ENCODE measurements at places on chromosomes 3 and 15. TPM values are rescaled to one million over a fixed set of nuclear protein-coding genes. Genes with fewer than 3 reads are reported as not detected.

DNA sequence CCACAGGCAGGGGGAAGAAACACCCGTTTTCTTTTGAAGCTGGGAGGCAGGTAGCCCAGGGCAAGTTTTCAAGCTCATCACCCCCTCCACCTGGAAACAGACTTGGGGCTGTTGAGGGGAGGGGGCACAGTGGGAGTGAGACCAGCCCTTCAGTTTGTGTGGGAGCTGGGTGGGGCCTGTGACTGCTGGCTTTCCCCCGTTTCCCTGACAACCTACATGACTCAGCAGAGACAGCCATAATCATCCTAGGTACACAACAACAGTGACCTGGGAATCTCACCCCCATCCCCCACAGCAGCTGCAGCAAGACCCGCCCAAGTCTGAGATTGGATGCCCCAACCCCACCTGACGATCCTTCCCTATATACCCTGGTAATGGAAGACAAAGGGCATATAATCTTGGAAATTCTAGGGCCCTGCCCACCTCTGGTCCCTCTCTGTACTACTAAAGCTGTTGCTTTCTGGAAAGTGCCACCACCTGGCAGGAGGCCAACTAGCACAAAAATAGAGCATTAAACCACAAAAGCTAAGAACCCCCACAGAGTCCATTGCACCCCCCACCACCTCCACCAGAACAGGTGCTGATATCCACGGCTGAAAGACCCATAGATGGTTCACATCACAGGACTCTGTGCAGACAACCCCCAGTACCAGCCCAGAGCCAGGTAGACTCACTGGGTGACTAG, 422.2 kb upstream of the SGO1 start:
- no peak for DNase-seq

- DNase-seq: no peak
Measured at GRCh38 chr3:194675081-194675640, 3.2 kb upstream of the LSG1 start.

DNA sequence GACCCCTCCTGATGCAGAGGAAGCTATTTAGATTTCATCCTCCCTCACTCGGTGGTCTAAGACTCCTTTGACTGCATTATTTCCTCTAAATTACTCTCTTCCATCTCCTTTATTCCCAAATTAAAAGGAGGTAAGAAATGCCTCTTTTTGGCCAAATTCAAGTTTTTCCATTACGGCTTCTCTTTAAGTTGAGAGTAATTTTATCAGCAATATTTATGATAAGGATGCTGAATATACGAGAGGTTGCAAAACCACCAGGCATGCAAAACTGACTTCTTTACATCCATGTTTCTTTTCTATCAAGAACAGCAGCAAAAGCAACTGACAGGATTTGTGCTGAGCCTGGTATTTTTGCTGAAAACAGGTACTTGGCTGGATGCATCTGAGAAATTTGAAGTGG, 262.0 kb upstream of the RARB start:
- no peak for DNase-seq

DNA sequence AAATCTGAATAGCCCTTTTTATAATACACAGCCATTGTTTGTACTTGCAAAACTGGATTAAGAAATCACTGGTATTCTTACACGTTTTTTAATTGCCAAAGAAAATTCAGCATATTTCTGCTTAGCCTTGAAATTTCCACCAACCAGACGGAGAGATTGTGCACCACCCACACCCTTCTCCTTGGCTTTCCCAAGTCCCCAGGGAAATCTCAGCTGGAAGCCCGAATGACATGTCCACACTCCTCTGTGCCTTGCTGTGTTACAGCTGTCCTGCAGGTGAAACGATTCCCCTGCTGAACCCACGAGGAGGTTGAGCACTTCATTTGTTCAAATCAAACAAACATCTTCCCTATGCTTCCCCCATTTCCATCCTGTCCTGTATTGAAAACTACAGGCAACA, 49.6 kb upstream of the PPARG start:
- DNase-seq: no peak

Gene SH3GL3
- not detected for total RNA-seq

Gene TTC21A
- 1.7 TPM for total RNA-seq

Gene FGF12
- total RNA-seq: 0.16 TPM

DNA sequence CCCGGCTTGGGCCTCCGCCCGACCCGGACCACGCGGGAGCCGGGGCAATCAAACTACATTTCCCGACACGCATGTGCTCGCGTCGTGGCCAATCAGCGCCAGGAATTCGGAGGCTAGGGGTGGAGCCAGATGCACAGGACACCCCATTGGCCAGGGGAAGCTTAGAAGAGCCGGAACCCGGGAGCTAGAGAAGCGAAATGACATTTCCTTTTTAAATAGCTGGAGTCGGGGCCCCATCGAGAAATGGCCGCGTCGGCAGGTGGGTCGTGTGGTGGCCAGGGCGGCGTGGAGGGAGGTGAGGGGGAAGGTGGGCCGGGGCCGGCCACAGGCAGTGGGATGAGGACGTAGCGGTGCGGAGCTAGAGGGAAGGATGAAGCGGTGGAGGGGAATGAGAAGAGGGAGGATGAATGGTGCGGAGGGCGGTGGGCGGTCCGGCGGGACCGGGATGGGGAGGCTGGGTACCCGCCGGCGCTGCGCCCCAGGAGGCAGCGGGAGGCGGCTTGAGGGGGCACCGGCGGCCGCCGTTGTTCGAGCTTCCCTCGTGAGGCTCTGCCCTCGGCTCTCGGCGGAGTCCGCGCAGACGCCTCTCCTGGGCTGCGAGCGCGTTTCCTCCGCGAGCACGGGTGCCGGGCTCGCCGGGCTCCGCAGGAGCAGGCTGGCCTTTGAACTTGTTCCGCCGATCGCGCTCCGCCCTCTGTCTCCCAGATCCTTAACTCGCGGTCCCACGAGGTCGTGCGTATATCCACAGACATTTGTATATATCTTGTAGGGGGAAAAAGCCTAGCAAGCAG, at the start of gene KBTBD8:
Gene KBTBD8 (plus strand): TSS at position 195 of the 791 bp plus-strand sequence. CDS start 49 bp downstream, at position 244.
- DNase-seq: peak; percentile 100

GRCh38 chr3:156382458-156383346, 172.2 kb downstream of the SSR3 start:
- no peak for DNase-seq

Gene TGM4
- not detected for total RNA-seq

DNA sequence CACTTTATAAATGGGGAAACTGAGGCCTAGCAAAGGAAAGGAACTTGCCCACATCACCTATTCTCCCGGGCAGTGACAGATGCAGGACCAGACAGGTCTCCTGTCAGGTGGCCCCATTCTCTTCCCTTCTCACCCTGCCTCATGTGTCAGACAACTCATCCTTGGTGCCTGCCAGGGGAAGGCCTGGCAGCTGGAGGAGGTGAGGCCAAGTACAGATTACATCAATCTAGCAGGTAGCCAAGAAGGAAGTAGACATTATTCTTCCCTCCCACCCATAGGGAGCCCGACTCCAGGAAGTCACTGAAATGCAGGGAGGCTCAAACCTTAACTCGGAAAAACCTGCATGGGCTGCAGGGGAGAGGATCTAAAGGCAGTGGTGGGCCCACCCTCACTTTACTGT, 39.6 kb downstream of the DAPK2 start:
- DNase-seq: no peak

DNA sequence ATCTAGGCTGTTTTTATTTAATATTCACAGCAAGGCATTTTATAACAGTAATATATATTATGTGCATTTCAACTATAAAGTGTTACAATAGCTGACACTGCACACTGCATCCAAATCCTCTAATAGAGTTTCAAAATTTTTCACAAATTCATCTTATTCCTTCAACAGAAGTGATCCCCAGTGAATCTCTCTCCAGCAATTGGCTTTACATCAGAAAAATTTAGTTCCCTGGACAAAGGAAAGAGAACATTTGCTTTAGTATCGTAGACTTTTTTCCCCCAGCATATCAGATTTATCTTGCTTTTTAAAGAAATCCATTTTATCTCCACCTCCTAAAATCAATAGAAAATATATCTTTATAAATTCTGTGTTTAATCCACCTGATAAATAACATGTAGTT, 868.6 kb downstream of the TBL1XR1 start:
- no peak for DNase-seq

DNA sequence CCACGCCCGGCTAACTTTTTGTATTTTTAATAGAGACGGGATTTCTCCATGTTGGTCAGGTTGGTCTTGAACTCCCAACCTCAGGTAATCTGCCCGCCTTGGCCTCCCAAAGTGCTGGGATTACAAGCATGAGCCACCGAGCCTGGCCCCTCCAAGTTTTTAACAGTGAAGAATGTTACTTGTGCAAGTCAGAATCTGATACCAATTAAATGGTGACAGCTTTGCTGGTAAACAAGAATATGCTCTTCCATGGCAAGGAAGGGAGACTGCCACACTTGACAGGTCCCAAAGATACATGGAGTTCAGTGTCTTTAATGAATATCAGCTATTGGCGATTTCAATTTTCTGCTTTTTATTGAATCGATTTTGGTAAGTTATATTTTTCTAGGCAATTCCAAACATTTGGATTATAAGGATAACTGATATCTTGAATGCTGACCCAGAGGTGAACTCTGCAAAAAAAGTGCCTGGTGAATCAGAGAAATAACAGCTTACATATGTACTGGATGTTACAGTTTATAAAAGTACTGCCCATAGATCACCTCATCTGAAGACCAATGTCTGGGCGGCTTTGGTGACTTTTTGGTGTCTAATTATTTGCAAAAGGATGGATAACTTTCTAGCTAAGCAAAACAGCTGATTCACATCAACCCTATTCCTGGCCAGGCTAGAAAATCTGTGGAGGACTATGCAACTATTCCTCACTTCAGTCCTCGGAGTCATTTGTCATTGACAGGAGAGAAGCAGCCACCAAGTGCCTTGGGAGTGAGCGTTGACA, 1.2 kb downstream of the PARP16 start:
- no peak for DNase-seq

Gene STOML1
- 35.1 TPM for total RNA-seq

Gene CYP1A2
- not detected for total RNA-seq

Gene MTMR10
- 17.5 TPM for total RNA-seq

DNA sequence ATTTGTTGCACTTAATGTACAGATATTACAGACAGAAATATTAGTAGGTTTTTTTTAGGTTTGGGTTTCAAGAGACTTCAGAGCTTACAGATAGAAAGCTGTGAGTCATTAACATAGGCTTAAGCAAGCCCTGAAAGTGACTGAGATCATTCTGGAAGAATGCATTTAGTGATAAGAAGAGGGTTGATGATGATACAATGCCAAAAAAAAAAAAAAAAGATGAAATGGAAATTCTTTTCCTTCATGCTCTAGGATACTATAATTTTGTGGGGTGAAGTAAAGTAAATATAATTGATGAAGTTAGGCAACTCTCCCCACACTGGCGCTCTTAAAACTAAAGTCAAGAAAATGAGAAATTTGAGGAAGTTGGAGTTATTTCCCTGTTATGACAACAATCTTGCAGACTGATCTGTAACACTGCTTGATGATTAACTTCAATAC, 169.4 kb upstream of the ZNF385D start:
- peak; percentile 49 for DNase-seq

DNA sequence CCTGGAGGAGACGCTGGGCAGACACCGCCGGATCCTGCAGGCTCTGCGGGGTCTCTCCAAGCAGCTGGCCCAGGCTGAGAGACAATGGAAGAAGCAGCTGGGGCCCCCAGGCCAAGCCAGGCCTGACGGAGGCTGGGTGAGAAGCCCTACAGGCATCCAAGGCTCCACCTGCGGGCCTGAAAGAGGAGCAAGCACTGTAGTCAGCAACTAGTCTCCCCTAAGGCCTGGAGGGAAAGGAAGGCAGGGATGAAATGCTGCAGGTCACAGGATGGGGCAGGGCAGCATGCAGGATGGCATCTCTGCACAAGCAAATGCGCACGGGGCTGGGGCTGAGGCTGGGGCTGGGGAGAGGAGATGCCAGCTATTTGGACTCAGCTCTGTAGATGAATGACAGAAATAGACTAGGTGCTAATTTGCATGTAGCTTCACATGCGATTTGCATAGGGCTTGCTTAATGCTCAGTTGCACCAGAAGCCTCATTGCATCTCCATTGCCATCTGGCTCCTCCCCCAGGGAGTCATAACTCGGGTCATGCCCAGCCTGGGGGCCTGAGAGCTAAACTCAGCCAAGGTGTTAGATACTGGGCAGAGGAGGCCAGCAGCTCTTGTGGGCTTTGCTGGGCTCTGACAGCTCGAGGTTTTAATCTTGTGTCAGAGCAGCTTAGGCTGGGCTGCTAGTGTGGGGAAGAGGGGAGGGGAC, 5.2 kb upstream of the CPLX3 start:
- DNase-seq: no peak

DNA sequence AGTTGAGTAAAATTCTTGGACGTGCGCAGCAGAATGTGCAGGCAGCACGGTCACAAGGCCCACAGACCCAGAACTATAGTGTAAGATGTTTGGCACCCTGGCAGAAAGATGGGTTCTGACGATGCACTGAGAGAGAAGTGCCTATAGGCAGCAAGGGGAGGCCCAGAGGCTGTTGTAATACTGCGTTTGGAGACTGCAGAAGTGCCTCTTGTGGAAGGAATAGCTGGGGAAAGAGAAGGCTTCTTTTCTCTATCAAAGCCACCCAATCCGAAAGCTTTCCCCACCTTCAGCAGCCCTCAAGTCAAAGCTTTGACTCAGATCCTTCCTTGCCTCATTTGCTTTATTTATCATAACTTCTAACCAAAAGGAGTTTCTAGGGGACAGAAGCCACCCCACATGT, 5.2 kb upstream of the SIN3A start:
- DNase-seq: no peak

DNA sequence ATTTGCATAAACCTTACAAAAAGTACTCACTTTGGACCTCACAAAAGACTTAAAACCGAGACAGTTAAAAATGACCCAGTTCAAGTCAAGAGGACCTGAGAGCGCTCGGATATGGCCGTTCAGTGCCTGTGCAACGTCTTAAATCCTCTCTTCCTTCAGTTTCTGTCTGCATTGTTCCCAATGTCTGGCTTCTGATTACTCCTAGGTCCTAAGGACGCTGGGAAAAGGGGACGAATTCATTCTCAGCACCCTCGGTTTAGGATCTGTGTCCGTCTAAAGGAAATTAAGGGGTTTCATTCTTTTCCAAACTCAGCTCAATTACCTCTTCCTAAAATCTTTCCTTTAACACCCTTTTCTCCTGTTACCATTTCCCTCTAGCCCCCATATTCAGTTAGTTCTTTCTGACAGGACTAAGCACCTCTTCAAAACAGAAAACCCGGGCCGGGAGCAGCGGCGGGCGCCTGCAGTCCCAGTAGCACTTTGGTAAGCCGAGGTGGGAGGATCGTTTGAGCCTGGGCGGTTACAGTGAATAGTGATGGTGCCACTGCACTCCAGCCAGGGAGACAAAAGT, 970 bp downstream of the DPPA4 start:
- peak; percentile 6 for DNase-seq

Gene TRMT10C
- 39.2 TPM for total RNA-seq

DNA sequence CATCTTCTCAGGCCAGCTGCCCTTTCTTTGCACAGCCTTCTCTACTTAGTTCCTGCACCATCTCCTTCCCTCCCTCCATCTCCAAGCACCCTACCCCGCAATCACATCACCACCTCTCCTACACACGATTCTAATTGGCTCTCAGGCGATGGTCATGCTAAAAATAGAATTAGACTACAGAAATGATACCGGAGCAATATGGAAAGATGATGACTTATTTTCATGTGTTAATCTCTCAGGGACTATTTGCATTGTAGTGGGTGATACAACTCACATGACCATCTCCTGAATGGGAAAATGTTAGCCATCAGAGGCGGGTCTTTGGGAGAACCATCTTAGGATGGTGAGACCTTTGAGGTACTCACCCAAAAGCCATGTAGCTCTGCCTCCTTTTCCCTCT, 54.7 kb upstream of the PPARG start:
- DNase-seq: no peak

- no peak for DNase-seq
Measured at GRCh38 chr15:60535743-60536142, 56.8 kb upstream of the ICE2 start.

Measured in myocyte (in vitro differentiated cells).